ENCODE measurements at places on chromosomes 7 and 10.

- no peak for DNase-seq
Measured at GRCh38 chr10:99421233-99421739, 9.1 kb downstream of the GOT1 start.

GRCh38 chr10:11026773-11027172 lies 9.1 kb downstream of the CELF2 start:
- no peak for DNase-seq

- DNase-seq: peak; percentile 26
Measured at GRCh38 chr7:130365511-130366441, 14.5 kb upstream of the CPA1 start.

GRCh38 chr10:50503661-50504320 lies 120.0 kb downstream of the SGMS1 start:
- DNase-seq: no peak

- no peak for DNase-seq
Measured at GRCh38 chr10:3106928-3107425, 39.6 kb downstream of the PFKP start.

GRCh38 chr7:43785420-43785819 lies 26.9 kb downstream of the BLVRA start:
- DNase-seq: peak; percentile 40

- DNase-seq: no peak
Measured at GRCh38 chr7:64634406-64635062, 31.4 kb upstream of the ZNF107 start.

DNA sequence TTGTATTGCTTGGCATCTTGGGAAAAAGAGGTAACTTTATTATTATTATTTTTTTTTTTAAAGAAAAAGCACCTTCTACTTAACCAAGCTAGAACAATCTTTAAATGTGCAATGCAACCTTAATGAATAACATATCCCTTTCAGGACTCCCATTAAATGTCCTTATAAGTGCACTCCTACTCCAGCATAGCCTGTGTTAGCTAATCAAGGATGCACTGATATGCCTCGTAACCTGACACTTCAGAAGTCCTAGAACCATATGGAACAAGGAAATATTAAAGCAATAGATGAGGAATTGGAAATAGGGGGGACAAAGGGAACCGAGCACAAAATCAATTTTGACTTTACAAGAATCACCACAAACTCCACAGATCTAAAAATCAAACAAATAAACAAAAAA lies 522.4 kb downstream of the PARD3 start:
- no peak for DNase-seq

DNA sequence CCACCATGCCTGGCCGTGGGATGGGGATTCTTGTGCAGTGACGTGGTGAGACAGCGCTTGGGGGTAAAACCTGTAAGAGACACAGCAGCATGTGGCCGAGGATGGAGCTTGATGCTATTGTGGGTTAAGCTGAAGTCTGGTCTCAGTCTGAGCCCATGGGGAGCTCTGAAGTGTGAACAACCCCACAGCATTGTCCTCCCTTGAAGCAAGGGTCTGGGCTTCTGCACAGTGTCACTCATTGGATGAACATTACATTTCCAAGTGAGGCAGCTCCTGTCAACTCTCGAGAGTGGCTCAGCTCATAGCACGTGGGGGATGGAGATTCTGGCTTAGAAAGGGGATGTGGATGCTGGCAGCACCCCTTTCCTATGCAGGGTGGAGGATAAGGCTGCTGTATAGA lies 32.2 kb upstream of the ZNF438 start:
- DNase-seq: no peak

- no peak for DNase-seq
Measured at GRCh38 chr10:11322698-11323097, 288.8 kb downstream of the USP6NL start.

DNA sequence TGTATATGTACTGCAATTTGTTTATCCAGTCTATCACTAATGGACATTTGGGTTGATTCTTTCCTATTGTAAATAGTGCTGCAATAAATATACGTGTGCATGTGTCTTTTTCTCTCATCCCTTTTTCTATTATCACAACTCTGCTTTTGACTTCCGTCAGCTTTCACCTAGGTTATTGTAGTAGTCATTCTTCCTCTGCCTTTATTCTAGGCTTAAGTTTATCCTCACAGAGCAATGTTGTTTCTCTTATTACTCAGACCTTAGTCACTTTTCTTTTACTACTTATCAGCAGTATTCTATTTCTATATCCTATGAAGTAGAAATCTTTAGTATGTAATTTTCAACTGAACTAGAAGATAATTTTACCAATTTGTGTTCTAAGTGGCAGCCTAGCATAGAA lies 175.3 kb upstream of the SEMA3E start:
- no peak for DNase-seq

- no peak for DNase-seq
Measured at GRCh38 chr10:74282848-74283210, 131.8 kb downstream of the ADK start.

GRCh38 chr7:36644625-36645422 lies 79.5 kb downstream of the AOAH start:
- no peak for DNase-seq

DNA sequence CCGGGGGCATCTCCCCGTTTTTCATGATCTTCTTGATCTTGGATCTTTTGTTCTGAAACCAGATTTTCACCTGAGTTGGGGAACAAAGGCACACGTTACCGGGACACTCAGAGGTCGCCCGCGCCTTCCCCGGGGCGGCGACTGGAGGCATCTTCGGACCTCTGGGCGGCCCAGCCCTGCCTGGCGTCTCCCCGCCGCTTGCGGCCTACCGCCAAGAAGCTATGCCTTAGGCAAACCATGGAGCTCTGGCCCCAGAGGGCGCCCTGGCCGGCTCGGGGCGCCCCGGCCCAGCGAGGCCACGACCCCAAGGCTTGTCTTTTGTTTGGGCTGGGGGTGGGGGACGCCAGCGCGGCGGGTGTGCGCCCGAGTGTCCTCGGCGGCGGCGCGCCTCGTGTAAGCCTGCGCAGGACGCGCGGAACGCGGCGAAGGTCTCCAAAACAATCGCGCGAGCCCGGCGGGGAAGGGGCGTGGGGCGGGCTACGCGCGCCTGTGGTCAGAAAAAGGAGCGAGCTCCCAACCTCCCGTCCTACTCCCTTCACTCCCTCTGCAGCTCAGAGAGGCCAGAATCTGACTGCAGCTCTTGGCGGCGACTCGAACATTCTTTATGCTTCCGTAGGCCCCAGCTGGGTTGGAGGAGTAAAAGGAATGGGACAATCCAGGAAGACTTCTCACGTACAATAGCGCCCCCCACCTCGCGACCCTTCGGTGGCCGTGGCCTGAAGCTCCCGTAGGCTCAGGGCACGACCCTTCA lies 3.5 kb downstream of the DLX5 start:
- DNase-seq: no peak

- DNase-seq: peak; percentile 47
Measured at GRCh38 chr7:117873310-117874190, at the start of gene CTTNBP2. TSS of gene CTTNBP2 (minus strand) at chr7:117873441. CDS start at chr7:117873415, 26 bp downstream.

GRCh38 chr10:75076348-75076747 lies 35.1 kb upstream of the SAMD8 start:
- DNase-seq: no peak

DNA sequence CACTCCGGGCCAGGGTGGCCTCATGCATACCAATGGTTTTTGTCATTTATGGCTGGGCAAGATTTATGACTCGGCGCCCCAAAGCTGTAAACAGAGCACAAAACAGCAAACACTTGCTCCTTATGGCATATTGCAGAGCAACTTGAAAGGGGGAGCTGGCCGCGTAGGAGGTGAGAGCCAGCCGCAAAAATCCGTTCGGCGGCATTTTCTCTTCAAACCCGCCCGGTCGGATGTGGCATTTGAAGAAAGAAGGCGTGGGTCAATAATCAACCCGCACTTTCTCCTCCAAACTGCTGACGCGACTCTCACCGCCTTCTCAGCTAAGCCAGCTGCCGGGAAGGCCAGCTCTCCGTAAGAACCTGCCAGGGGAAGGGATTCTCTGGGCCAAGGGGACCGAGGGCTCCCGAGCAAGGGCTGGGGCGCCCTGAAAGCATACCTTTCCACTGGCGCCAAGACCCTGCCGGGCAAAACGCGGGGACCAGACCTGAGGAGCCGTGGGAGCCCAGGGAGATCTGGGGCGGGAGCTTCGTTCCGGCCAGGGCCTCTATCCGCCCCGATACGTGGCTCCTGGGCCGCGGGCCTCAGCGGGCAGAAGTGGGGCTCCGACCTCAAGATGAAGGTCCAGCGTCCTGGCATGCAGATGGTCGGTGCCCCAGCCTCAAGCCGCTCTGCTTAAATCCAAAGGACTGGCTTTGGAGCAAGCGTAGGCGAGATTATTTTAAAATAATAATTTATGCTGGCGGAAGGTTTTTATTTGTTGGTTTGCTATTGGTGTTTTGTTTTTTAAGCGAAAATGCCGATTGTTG lies 12.9 kb upstream of the HOXA2 start:
- DNase-seq: peak; percentile 75

All from transverse colon (tissue), 4 donors.